ENCODE measurements at places on chromosomes 5 and 9.

GRCh38 chr5:21642312-21642711 lies 1210.8 kb downstream of the CDH12 start:
- no peak for DNase-seq

- DNase-seq, result peak; percentile 75
These were observed 12.9 kb downstream of the OR2V2 start for GRCh38 chr5:181160152-181160754.

- no peak for DNase-seq
These were observed 109.9 kb downstream of the TMEM174 start for GRCh38 chr5:73282923-73283322.

DNA sequence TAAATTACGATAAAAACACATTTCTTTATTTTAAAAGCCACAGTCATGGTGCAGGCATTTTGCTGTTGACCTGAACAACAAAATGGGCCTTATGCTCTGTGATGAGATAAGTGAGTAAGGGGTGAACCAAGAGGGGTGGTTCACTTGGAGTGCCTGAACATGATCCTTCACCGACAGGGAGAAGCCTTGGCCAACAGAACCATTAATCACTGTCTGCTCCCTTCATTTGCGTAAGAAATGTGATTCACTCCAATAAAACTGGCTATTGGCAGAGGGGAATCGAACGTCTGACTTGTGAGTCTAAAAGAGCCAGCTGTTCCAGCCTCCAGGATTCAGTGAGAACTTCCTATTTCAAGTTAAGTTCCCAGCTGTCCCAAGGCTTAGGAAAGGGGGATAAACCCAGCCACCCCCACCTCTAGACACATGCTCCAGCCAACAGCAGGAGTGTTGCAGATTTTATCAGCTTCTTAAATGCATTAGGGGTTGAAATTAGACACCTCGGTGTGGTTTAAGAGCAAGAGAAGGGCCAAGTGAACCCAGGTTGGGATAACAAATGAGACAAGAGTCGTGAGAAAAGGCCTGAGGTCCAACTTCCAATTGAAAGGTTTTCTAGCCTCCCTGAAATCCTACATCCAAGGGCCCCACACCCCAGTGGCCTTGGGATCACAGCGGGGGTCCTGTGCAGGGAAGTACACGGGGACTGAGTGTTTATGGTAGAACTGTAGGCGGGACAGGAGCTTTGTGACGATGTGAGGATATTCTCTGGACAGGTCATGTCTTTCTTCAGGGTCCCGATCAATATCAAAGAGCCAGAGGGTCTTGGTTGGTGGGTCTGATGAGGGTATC lies 131.4 kb upstream of the LHFPL2 start:
- DNase-seq, result no peak

GRCh38 chr5:135326296-135327254 lies 72.5 kb downstream of the MACROH2A1 start:
- no peak for DNase-seq

- DNase-seq, result no peak
These were observed 122.2 kb downstream of the C9orf50 start for GRCh38 chr9:129498451-129499384.

GRCh38 chr5:75460942-75461610 lies 50.4 kb downstream of the CERT1 start:
- DNase-seq, result no peak

GRCh38 chr5:61837788-61838187 lies 468.2 kb upstream of the KIF2A start:
- DNase-seq, result no peak

DNA sequence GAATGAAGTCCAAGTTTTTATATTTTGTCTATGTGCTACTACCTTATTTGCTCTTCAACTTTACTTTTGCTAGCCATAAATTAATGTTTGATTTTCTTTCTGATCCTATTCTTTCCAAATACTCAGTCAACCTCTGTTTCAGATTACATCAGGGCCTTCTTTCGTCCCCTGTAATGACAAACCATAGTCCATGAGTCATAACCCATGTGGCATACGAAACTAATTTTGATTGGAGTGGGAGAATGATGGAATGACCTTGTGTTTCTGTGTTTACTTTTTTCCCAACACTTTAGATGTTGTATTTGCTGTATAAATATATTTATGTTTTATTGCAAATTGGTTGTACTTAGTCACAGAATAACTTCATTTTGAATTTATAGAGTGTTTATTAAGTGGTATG lies 1043.1 kb downstream of the DTWD2 start:
- DNase-seq, result no peak

DNA sequence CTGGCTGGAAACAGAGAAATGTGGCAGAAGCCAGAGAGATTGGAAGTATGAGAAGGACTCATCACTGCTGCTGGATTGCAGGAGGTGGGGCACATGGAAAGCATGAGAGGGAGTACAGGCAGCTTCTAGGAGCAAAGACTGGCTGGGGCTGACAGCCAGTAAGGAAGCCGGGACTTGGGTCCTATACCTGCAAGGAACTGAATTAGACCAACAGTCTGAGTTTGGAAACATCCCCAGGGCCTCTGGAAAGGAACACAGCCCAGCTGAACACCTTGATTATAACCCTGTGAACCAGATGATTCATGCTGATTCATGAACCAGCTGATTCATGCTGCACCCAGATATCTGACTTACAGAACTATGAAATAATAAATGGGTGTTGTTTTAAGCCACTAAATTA lies 93.4 kb downstream of the OSTF1 start:
- DNase-seq, result no peak

DNA sequence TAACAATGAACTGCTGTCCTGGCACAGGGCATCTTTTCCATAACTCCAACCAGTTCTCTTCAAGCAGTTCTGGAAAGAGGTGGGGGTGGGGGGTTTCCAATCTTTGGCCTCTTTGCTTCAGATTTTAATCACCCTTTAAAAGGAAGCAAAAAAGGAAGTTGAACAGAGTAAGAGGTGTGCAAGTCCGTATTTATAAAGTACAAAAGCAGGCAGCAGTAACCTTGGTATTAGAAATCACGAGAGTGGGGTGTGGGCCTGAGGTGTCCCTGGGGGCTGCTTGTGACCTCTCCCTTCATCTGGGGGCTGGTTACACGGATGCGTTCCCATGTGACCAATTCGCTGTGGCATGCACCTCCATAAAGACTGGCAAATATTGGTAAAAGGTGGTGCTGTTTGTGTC lies 70.5 kb downstream of the PTCH1 start:
- DNase-seq, result no peak

GRCh38 chr9:104107799-104108198 lies 13.7 kb downstream of the SMC2 start:
- no peak for DNase-seq

DNA sequence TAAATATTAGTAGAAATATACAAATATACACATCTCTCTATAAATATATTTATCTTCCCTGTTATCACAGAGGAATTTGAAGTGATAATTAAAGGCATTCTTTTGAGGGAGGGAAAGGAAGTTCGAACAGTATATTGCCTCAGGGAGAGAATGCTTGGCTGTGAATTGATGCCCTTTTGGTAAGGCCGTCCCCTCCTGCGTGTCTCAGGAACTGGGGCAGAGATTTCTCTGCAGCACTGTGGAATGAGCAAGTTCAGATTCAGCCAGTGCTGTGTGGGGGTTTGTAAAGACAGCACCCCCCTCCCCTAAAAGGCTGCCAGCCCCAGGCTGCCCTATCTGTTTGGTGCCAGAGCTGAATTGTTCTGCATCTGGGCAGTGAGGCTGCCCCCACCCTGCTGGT lies 42.0 kb downstream of the UBE2QL1 start:
- DNase-seq, result no peak

DNA sequence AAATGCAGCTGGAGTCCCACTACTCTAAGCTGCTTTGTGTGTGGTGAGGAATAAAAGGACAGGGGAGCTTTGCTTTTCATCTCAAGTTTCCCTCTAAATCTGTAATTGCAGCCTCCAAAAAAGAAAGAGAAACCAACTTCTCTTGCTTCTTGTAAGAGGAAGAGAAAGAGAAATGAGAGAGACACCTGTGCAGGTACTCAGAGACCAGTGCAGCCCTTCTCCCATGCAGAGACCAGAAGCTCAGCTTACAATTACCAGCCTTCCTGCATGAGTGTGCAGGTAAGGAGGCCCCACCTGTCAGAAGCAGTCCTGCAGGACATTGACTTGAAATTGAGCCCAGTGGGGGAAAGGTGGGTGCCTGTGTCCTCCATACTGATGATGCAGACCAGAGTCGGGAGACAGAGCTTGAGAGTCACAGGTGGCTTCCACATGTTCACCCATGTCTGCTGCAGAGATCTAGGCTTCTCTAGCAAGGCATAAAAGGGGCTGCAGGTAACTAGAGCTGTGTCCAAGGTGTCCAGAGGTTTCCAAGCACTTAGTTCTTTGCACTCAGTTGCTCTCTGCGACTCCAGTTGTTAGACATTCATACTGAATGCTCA lies 15.3 kb upstream of the MED10 start:
- DNase-seq, result no peak

DNA sequence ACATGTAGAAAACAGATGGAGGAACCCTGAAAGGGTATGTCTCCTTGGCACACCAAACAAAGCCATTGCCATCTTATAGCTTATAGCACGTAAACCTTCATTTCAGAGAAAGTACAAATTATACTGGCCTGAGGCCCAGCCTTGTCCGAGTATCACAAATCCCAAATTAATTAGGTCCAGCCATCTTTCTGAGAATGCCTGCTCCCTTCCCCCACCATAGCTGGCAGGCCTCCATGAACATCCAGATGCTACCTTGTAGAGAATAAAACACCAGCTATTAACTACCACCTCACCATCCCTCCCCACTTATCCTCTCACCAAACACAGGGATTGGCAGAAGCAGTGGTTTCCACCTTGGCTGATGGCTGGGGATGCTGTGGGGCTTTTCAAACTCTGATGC lies 224.0 kb downstream of the SPOCK1 start:
- no peak for DNase-seq

DNA sequence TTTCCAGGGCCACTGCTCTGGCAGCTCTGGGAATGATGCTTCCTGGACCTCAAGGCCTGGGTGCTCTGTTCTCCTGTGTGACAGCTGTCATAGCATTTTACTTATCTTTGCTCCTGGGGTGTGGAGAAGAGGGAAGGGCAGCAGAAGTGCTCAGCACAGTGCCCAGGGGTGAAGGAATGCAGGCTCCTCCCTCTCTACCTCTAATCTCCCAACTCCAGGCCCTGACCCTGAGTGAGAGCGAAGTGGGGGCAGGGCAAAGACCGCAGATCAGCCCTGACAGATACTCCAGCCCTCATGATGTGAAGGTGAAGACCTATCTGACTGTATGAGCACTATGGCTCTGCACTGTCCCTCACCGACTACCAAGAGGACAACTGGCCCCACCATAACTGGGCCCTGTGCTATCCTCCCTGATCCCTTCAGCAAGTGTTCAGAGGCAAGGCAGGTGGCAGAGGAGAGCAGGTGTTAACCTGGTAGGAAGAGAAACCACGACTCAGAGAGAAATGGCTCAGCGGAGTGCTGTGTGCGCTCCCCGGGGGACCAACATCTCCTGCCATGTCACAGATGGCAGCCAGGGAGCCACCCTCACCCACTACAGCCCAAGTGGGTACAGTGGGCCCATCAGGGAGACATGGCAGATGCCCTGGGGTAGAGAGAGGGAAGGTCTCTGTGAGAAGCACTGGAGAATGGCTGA lies 16.8 kb downstream of the ACSL6 start:
- DNase-seq, result no peak
